Renal cortex interstitium (tissue), 15 donors: ENCODE measurements at places on chromosomes 12 and 14. TPM values are rescaled to one million over a fixed set of nuclear protein-coding genes. Genes with fewer than 3 reads are reported as not detected.

GRCh38 chr12:119593578-119594398, at the start of gene TMEM233:
Gene TMEM233, plus strand, starts transcription at chr12:119593774. Its CDS starts 75 bp downstream, at chr12:119593849.
- no peak for DNase-seq

GRCh38 chr12:62912644-62913043, 22.3 kb downstream of the PPM1H start:
- DNase-seq: no peak

- no peak for DNase-seq
Measured at GRCh38 chr12:51751661-51752060, 96.9 kb downstream of the FIGNL2 start.

Gene PCBP2
- 1,163 TPM for polyA plus RNA-seq

Gene TRHDE
- polyA plus RNA-seq: 27.5 TPM

- no peak for DNase-seq
Measured at GRCh38 chr14:40445020-40445419, 1012.8 kb upstream of the FBXO33 start.

Gene GDF3
- 0.59 TPM for polyA plus RNA-seq

DNA sequence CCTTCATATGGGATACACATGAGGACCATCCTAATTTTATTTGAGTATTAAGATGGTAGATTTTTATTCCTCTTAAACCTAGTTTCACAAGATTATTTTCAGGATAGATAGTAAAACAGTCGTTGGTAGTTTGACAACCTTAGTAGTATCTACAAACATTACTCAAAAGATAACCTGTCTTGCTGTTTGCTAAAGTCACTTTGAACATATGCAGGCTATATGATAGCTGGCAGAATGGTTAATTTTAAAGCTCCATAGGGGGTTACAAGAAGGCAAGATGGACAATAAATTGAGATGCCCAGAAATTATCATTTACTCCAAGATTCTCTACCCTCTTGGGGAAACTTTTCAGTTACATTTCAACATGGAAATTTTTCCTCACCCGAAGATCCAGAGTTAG, 525.7 kb downstream of the SOX5 start:
- no peak for DNase-seq

DNA sequence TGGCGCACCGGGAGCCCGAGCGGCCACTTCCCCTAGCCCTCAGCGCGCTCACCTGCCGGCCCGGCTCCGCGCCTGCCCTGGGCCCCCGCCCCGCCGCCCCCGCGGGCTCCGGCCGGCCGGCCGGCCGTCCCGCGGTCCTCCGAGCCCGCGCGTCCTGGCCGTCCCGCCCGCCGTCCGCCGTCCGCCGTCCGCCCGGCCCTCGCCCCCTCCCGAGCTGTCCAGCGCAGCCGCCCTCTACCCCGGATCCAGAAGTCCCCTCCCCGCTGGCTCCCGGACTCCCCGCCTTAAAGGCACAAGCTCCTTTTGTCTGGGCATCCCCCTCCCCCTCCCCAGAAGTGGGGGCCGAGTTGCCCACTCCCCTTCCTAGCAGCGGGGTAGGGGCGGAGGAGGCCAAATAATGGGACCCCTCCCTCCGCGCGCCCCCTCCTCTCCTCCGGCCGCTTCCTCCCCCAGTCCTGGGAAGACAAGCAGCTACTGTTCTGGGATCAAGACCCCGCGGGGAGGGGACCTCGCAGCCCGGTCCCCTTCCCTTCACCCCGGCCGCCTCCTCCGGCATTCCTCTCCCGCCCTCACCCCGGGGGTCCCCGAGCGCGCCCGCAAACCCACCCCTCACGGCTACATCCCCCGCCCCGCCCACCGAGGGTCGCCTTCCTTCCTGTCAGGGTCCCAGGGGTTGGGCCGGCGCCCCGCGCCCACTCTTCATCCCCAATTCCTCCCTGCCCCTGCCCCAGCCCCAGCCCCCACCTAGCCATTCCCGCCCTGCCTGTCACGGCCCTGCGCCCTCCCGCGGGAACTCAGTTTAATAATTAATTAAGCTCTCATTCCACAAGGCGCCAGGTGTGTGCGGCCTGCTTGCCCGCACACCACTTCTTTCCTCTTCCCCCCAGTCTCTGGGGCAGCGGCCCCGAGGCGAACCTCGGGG, at the start of gene ADCY6:
Gene ADCY6, minus strand, starts transcription at position 236 of the 922 bp plus-strand sequence. CDS start 5,655 bp downstream, outside the sequence.
- DNase-seq: peak; percentile 74

- no peak for DNase-seq
Measured at GRCh38 chr12:104353012-104353981, 49.8 kb downstream of the EID3 start.
